ENCODE measurements at places on chromosomes 5 and 9.
A peak's percentile ranks its signal among the peaks of the same experiment; 100 is the strongest.

DNA sequence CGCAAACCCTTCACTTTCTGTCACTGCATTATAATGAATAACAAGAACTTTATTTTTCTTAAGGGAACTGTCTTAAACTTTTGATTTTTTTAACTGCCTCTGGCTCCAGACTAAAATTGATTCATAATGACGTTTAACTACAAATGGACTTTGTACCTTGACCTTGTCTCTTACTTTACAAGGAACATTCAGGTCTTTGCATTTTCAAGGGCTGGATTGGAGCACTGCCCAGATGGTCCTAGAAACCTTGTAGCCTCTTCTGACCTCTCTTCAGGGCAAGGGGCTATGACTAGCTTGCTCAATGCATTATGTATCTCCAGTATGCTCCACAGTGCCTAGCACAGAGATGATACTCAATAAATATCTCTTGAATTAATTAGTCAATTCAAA lies 612.6 kb upstream of the CLINT1 start:
- no peak for DNase-seq

- no peak for DNase-seq
Observed at GRCh38 chr5:28374492-28374967, 1336.1 kb upstream of the CDH9 start.

DNA sequence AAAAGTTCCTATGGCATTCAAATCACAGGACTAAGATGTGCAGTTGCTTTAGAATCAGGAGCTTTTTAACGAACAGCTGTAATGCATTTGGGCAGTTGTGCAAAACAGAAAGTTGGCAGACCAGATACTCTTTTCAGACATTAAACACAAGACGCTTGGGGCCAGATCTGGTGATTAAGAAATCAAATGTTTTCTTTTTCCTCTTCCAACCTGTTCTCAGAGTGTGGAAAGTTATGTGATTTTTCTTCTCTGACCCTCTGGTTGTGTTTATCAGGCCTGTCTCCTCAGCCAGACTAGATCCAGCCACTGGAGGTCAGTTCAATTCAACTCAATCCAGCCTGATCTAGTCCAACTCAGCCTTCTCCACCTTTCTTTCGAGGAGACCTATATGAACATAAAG lies 298.5 kb upstream of the PCSK5 start:
- DNase-seq, result no peak

DNA sequence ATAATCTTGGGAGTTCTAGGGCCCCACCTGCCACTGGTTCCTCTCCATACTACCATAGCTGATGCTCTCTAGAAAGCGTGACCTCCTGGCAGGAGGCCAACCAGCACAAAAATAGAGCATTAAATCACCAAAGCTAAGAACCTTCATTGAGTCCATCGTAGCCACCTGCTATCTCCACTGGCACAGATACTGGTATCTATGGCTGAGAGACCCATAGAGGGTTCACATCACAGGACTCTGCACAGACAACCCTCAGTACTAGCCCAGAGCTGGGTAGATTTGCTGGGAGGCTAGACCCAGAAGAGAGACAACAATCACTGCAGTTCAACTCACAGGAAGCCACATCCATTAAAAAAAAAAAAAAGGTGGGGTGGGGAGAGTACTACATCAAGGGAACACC lies 509.1 kb downstream of the DTWD2 start:
- DNase-seq, result peak; percentile 1

DNA sequence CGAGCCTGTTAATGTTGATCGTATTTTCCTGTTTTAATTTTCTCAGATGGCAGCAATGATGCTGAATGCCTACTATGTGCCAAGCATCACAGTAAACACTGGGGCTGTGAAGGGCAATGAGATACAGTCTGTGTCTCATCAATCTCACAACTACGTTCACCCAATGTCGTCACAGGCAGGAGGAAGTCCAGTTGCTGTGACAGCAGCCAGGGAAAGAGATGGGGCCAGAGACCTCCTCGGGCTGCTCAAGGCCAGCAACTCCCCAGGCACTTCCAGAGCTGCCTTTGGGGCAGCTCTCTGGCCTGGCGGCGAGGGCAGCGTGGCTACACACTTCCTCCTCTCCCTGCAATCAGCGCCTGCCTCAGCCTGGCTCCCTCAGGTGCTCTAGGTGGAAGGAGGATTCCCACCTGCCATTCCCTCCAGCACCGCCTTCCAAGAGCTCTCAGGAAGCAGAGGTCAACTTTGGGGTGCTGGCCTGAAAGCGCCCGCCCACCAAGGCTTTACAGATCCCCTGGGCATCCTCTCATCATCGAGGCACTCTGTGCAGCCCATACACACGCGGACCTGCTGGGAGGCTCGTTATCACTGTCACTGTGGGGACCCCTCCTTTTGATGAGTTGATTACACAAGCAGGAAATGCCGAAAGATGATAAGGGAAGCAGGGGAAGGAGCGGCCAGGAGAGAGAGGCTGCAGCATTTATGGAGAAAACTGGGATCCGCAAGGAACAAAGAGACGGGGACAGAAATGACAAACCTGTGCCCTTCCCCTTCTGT lies 159.2 kb downstream of the ZDHHC21 start:
- DNase-seq, result no peak

- no peak for DNase-seq
Observed at GRCh38 chr9:114720086-114720676, 38.2 kb upstream of the TEX48 start.

DNA sequence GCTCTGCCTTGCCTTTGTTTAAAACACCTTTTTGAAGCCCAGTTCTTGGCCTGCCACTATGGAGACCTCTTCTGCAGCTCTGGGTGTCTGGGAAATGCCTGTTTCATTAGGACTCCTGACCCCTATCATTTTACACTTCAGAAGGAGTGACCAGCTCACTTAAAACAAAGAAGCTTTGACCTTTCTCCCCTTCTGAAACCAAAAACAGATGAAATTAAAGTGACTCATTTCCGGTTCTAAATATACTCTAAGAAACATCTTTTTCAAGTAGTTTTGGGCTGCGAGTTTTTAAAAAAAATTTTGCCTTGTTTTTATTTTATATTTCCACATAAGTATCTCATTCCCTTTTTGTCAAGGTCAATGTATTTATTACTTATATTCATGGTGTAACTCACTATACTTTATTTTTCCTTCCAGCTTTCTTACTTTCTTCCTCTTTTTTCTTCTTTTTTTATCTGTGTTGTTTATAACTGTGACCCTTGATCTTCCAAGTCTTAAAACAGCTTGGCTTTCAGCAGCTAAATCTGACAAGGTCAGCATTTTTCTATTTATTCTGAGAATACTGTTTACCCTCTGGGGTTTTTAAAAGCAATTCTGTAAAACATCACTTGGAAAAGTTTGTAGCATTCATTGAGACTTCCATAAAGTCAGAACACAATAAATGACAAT lies 672.9 kb downstream of the NR2F1-AS1 start:
- no peak for DNase-seq
